Neural progenitor cell (in vitro differentiated cells): ENCODE measurements at places on chromosomes 1 and 21. TPM values are rescaled to one million over a fixed set of nuclear protein-coding genes. Genes with fewer than 3 reads are reported as not detected.

- DNase-seq: no peak
Observed at GRCh38 chr1:41528726-41529605, 44.5 kb upstream of the EDN2 start.

The GJA4 gene
- not detected in 2 replicates for total RNA-seq

The DVL1 gene
- 14.5 and 64.1 TPM in 2 replicates for total RNA-seq

GRCh38 chr1:56229186-56229585, 350.2 kb downstream of the PLPP3 start:
- peak; percentile 71 for DNase-seq

- no peak for DNase-seq
Observed at GRCh38 chr1:98368995-98369394, 292.5 kb upstream of the SNX7 start.

- DNase-seq: no peak
Observed at GRCh38 chr1:185439727-185440415, 122.8 kb upstream of the IVNS1ABP start.

The RBP7 gene
- 0.96 TPM in 1 of 2 replicates, not detected in the other for total RNA-seq

DNA sequence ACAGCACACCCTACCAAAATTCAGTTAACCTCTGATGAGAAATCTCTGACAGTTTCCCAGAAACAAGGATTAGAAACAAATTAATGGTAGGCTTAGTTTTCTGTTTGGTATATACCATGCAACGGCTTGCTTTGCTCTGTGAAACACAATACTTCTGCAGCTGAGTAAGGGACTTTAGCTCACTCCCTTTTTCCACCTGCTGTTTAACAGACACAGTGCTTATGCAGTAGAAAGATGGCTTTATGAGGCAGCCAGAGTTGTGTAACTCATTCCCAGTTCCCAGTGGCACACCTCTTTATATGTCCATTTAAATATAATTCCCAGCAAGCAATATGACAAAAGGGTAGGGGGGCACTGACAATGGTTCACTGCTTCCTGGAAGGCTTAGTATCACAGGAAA, 124.0 kb downstream of the PIGK start:
- DNase-seq: no peak

The LAMC2 gene
- total RNA-seq: 0.36 and 0.46 TPM in 2 replicates

The KCNJ15 gene
- not detected in 2 replicates for total RNA-seq

- DNase-seq: no peak
Observed at GRCh38 chr1:181324797-181325616, 158.3 kb upstream of the CACNA1E start.
